ENCODE measurements at places on chromosomes 5 and 9.

DNA sequence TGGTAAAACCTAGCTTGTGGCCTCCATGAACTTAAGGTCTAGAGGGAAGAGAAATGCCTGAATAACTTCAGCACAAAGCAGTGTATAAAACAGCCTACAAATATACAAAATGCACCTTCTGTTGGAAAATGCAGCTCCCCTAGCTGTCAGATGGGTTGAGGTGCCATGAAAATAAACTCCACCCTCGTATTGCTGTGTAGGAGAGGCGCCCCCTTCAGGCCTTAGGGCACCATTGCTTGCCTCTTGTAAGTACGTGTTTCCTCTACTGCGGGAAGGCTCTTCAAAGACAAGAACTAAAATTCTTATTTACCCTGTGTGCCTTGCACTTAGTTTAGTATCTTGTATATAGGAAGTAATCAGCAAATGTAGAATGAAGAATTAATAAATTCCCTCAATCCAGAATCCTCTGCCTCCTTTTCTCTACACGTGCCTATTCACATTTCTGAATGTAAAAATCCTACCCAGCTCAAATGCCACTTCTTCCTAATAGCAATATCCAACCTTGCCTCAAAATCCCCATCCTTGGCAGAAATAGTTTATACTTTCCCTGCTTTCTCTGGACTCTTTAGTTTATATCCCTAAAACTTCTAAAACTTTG is 393.7 kb upstream of the PDE4D start:
- peak; percentile 84 for DNase-seq

- no peak for DNase-seq
Measured at GRCh38 chr9:91694081-91694870, 255.8 kb downstream of the ROR2 start.

DNA sequence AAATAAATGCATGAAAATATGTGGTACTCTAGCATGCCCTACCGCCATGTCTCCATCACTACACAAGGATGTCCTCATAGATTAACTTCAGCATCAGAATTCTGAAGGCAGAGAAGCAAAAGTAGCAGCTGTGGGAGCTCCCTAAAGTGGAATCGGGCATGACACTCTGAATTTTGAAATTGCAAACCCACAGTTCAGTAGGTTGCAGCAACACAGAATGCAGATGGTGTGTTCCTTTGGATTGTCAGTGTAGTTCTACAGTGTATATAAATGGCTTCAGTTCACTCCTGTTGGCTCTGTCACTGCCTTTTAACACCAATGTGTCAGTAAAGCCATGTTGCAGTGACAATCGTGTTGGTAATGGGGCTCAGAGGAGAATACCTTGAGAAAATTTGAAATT is 973.6 kb upstream of the WWC1 start:
- DNase-seq = no peak

GRCh38 chr5:102858221-102858620 is 103.1 kb downstream of the PAM start:
- peak; percentile 8 for DNase-seq

DNA sequence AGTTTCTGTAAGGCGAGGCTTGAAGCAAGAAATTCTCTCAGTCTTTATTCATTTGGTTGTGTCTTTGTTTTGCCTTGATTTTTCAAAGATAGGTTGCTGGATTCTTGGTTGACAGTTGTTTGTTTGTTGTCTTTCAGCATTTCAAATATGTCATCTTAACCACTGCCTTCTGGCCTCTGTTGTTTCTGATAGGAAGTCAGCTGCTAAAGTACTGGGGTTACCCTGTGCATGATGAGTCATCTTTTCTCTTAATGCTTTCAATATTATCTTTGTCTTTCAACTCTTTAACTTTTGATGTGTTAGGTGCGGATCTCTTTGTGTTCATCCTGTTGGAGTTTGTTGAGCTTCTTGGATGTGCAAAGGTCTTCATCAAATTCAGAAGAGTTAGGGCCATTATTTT is 1571.3 kb downstream of the MAT2B start:
- peak; percentile 16 for DNase-seq

DNA sequence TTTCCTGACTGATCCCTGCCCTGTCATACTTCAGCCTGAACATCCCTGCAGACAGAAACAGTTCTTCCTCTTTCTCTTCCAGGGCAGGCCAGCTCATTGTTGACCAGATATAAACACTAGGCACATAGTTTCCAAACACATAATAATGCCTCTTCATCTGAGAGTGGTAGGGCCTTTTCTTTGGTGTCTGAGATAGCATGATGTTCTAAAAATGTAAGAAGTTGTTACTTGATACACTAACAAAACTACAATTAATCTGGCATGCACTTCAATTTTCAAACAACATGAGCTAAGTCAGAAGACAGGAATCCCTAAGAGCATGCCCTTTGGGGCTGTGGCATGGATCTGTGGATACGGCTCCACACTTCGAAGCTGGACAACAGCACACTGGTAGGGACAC is 246.6 kb downstream of the SPOCK1 start:
- DNase-seq = no peak

DNA sequence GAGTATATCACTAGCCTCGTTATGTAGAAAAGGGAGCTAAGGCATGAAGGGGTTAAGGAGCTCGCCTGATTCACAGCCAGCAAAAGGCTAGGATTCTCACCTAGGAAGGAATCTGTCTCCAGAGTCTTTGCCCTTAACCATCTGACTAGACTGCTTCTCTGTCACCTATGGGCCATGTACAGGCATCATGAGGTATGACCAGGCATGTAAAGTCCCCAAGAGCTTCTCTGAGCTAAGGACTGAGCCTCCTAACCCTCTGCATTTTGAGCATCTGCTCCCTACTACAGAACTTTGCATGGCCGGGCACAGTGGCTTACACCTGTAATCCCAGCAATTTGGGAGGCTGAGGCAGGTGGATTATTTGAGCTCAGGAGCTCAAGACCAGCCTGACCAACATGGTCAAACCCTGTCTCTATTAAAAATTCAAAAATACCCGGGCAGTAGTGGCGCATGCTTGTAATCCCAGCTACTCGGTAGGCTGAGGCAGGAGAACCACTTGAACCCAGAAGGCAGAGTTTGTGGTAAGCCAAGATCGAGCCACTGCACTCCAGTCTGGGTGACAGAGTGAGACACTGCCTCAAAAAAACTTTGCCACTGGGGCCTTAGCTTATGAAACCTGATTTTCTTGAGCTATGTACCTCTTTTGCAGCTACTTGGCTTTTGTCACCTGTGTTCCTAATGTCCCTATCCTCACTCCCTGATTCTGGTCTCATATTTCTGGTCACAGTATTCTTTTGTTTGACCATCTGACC is 33.2 kb upstream of the IL7R start:
- DNase-seq = no peak

DNA sequence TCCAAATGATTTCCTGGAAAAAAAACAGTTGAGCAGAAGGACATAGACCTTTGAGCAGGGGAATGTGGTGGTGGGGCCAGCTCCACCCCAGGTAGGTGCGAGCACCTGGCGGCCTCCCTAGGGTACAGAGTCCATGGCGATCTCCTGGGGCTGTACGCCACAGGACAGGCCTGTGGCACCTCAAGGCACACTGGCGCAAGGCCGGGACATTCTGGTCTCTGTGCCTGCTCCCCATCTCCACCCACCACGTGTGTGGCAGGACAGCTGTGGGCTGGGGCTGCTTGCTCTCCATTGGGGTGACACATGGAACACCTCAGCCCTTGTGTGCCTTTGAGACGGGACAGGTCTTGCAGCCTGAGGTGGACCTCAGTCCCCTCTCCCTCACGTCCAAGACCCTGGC is 25.2 kb downstream of the WNK2 start:
- no peak for DNase-seq

DNA sequence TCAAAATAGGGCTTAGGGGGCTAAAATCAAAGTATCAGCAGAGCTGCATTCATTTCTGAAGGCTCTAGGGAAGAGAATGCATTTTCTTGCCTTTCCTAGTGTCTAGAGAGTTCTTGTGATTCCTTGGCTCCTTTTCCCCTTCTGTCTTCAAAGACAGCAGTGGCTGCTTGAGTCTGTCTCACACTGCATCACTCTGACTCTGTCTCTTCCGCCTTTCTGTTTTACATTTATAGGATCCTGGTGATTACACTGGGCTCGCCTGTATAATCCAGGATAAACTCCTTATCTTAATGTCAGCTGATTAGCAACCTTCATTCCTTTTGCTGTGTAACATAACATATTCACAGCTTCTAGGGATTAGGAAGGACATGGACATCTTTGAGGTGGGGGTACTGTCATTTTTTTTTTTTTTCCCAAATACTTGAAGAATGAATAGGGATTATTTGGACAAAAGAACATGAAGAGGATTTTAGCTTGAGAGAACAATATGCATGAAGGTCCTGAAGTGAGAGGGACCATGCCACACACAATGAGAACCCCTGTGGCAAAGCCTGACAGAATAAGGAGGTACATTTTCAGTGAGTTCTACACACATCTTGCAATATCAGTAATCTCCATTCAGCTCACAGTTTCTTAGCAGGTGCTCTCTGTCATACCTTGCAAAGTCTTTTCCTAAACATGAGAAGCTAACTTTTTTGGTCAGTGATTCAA is 267.6 kb downstream of the FAM170A start:
- no peak for DNase-seq

- no peak for DNase-seq
Measured at GRCh38 chr9:77809552-77809951, 161.4 kb upstream of the GNA14 start.

DNA sequence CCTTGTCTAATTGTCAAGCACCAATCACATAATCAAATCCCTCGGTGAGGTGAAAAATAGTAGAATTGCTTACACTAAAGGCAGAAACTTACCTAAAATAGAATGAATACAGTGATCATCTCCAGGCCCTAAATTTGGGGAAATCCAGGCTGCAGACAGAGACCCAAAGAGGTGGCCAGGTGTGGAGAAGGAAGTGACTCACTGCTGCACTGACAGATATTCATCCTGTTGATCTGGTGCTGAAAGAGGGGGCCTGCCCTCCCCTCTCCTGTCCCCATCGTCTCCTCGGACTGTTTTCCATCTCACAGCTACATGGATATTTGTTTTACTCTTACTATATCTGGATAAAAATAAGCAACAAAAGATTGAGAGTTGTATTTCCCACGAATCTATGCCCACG is 15.9 kb downstream of the OR2Y1 start:
- DNase-seq = no peak

DNA sequence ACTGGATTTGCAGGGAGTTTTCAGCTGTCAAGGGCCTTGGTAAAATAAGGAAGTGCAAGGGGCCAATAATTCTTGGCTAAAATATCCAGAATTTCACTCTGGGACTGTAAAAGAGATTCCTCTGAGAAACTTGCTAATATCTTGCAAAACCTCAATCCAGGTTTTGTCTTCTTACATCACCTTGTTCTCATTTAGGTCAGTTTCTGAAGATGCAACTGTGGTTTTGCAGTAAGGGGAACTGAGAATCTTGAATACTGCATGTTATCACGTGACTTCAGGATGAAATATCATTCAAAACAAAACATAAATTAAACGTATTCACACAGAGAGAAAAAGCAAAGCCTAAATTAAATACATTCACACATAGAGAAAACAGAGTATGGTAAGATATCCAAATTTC is 35.0 kb upstream of the RIC1 start:
- DNase-seq = no peak

GRCh38 chr5:138504799-138505198 is 38.2 kb downstream of the ETF1 start:
- no peak for DNase-seq

- no peak for DNase-seq
Measured at GRCh38 chr5:140413230-140413629, 11.6 kb downstream of the ANKHD1 start.

GRCh38 chr9:27627188-27627564 is 53.9 kb upstream of the C9orf72 start:
- DNase-seq = no peak

DNA sequence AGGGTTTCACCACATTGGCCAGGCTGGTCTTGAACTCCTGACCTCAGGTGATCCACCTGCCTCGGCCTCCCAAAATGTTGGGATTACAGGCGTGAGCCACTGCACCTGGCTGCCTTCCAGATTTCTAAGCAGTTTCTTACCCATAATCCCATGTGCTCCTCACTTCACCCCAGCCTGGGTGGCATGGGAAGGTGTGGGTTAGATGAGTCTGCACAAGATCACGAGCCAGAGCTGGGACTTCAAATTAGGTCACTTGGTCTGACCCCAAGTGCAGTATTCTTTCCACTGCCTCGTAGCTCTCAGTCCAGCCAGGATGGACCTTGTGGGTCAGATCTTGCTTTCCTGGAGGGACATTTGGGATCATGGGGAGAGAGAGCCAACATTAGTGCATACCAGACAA is 37.5 kb upstream of the STRBP start:
- peak; percentile 80 for DNase-seq

GRCh38 chr9:126709241-126709640 is 95.5 kb downstream of the LMX1B start:
- DNase-seq = no peak

GRCh38 chr5:14054965-14055963 is 87.9 kb upstream of the TRIO start:
- DNase-seq = no peak

DNA sequence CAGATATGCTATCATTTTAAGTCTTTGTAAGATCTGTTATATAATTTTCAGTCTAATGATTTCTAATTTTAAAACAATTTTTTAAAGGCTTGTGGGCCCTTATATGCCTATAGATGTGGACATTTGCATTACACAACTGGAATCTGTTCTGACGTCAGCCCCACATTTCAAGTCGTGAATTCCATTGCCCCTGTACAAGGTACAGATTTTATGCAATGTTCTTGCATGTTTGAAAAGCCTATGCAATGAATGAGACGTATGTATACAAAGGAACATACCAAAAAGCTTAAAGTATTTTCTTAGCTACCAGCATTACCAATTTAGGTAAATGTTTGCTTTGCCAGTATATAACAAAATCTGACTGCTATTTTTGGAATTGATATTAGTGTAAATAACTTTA is 77.2 kb downstream of the ITGA1 start:
- DNase-seq = no peak

DNA sequence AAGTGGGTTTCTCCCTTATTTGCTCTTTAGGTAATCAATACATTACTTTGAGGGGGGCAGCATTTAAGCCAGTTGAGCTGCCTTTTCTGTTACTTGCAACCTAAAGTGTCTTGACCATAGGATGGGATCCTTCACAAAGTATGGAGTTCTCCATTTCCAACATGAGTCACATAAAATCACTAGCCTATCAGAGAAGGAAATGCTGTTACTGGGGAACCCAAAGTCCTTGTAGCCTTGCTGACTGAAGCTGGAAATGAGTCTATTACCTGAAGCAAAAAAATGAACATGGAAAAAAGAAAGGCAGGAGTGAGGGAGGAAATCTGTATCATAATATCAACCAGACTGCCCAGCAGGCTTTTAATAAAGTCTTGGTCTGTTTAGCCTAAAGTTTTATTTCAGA is 42.8 kb upstream of the SLIT3 start:
- no peak for DNase-seq

GRCh38 chr5:177419046-177419445 is 7.4 kb upstream of the GRK6 start:
- no peak for DNase-seq

GRCh38 chr9:38118862-38119438 is 49.9 kb upstream of the SHB start:
- no peak for DNase-seq

GRCh38 chr9:129624947-129625346 is 1.0 kb upstream of the NTMT1 start:
- peak; percentile 39 for DNase-seq

- no peak for DNase-seq
Measured at GRCh38 chr9:91496351-91496750, 72.7 kb upstream of the NFIL3 start.

- no peak for DNase-seq
Measured at GRCh38 chr5:60685028-60685427, 14.9 kb downstream of the DEPDC1B start.
